ENCODE measurements at places on chromosomes 5 and 9.
A peak's percentile ranks its signal among the peaks of the same experiment; 100 is the strongest.

DNA sequence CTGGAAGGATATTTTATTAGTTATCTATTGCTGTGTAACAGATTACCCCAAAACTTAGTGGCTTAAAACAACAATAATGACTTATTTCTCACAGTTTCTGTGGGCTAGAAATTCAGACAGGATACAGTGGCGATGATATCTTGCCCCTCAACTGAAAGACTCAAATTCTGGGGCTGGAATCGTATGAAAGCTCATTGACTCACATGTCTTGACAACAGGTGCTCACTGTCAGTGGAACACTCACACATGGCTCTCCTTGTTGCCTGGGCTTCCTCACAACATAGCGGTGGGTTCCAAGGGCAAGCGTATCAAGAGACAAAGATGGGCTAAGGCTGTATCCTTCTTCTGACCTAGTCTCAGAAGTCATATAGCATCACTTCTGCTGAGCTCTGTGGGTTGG is 3.7 kb upstream of the GNPDA1 start:
- no peak for DNase-seq

- no peak for DNase-seq
These were observed 83.4 kb downstream of the ADRB2 start for GRCh38 chr5:148909766-148910165.

GRCh38 chr5:113140837-113141671 is 164.5 kb downstream of the DCP2 start:
- no peak for DNase-seq

DNA sequence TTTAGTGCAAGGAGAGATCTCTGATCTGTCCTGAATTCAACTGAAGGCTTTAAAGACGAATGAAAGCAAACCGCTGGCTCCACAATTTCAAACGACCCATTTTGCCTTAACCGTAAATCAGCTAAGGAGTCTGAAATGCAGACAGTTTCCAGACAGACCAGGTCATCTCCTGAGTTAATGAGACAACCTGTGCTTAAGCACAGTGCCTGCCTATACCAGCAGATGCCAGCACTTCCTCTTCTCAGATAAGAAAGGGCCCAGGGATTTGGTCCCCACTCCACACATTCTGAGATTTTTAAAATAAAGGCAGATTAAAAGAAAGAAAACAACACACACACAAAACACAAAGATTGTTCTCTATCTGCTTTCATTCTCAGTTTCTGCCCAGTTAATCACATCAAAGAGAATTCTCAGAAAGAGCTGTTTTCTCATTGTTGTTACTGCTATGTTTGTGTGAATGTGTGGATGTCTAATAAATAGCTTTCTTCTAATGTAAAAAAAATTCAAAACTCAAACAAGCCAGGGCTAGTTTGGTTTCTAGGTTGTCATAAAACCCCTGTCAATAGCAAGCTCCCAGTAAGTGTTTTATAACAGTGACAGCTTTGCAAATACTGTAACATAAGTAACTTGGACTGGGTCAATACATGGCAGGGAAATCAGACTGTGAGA is 157.7 kb upstream of the SLC24A2 start:
- no peak for DNase-seq

GRCh38 chr5:145793574-145793973 is 41.6 kb downstream of the PRELID2 start:
- no peak for DNase-seq

GRCh38 chr9:131214286-131214856 is 61.9 kb downstream of the FAM78A start:
- DNase-seq: no peak

DNA sequence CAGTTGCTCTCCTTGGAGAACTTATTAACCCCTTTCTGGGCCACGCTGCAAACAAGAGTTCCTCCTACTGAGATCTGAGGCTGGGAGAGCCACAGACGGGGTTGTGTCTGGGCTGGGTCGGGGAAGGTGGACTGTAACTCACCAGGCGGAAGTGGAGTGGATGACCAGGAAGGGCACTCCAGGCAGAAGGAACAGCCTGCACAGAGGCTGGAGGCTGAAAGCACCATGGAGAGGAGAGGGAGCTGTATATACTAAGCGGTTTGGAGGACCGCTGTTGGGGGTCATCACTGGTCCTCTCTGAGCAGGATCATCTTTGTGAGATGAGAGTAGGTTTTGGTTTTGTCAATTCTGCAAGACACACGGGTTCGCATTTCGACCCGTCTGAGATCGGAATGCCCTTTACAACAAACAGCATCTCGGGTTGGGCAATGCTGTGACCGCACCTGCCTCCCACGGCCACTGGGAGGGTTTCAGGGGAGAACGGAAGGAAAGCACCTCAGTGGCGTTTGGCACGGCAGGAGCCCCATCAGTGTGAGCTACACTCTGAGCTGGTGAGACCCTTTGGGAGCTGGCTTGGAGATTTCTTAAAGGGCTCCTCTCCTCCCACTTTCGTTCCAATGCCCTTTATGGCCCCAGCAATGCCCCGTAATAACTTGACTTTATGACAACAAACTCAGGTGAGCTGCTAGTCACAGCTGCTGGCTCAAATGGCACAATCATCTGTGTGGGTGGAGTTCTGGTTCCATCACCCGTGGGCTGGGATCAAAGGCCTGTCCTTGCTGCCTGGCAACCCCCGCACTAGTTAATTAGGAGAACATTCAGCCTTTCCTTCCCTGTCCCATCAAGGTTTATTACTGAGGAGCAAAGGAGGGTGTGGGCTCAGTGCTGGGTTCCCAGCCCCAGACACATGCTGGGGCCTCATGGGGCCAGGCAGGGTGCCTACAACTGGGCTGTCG is 18.7 kb upstream of the NEURL1B start:
- DNase-seq: no peak

DNA sequence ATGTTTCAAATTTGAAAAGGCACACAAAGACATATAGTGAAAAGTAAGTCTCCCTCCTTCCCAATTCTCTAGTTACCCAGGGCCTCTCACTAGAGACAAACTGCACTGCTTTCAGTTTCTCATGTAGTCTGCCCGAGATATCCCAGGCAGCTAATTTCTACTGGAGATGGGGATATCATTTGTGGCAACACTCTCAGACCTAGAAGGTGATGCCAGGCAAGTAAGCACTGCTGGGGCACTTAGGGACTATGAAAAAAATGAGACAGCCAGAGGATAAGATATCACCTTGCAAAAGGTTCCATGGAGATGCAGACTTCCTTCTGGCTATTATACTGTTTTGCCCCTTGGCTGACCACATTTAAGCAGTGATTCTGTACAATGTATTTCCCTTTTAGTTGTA is 12.6 kb downstream of the SIL1 start:
- no peak for DNase-seq

DNA sequence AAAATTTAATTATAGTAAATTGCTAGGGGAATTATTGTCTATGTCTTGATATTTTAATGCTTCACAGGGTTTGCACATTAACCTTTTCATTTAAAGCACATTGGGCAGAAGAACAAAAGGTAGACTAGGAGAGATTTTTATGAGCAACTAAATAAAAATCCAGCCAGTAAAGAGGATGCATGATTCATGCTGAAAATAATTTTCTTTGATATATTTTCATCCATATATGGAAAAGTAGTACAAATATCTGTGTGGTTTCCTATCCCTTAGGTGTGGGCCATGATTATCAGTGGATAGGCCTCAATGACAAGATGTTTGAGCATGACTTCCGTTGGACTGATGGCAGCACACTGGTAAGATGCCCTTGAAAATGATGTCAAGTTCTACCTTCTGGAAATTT is 83.1 kb downstream of the VCAN start:
- no peak for DNase-seq

DNA sequence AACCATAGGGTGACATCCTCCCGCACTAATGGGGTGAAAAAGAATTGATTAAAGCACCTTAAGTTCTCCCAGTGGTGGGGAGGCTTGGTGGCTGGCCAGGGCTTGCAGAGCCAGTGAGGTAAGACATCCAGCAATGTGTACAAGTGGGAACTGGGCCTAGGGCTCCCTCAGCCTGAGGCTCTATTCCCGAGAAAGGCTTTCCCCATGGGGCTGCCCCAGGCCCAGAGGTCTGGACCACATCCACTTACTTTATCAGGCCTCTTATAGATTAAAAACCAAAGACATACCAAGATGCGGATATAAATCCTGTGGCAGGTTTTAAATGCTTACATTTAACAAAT is 35.3 kb downstream of the C5orf15 start:
- DNase-seq: no peak

- no peak for DNase-seq
These were observed 5.9 kb downstream of the SSNA1 start for GRCh38 chr9:137194388-137194787.

- peak; percentile 85 for DNase-seq
These were observed at the start of gene SH3PXD2B for GRCh38 chr5:172454358-172455086. TSS of gene SH3PXD2B (minus strand) at chr5:172454525. CDS start at chr5:172454352, 173 bp downstream.

- DNase-seq: peak; percentile 41
These were observed 55.8 kb upstream of the SMARCA2 start for GRCh38 chr9:1959371-1959770.

GRCh38 chr5:94470802-94471201 is 147.6 kb downstream of the KIAA0825 start:
- no peak for DNase-seq

DNA sequence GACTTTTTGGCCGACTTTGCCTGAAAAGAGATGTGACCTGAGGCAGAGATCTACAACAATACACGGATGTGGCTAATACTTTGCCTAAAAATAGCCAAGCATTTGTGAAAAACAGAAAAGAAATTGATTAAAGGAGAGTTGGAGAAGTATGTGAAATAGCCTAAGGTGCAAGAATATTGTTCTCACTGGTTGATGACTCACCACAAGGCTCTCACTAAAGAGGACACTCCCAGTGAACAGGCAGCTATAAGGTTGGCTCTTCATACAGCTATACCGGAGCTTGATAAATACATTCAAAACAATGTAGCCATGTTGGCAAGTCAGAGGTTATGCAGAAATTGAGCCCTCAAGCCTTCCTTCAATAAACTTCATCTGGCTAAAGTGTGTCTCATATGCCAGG is 317.2 kb upstream of the GRAMD2B start:
- no peak for DNase-seq

GRCh38 chr5:18797222-18797621 is 1163.0 kb downstream of the TAF11L14 start:
- DNase-seq: no peak

- no peak for DNase-seq
These were observed 171.6 kb upstream of the PPP2R2B start for GRCh38 chr5:147050172-147050571.

DNA sequence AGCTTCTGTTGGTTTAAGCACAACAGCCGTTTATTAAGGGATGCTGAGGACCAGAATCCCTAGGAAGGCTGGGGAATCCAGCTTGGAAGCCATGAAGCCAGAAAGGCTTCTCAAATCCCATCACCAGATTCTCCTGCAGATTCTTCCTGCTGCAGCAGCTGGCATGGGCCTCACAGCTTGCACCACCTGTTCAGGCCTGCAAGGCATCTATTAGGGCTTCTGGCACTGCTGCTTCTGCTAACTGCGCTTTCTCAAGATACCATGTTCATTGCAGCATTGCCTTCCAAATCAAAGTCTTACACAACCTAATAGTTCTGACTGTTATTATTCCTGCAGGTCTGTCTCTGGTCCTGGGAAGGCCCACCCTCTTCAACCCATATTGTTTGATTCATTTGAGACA is 51.2 kb upstream of the ZNF366 start:
- peak; percentile 44 for DNase-seq

GRCh38 chr5:165405340-165405739 is 1899.9 kb downstream of the MAT2B start:
- DNase-seq: no peak

GRCh38 chr9:81767921-81768320 is 78.6 kb upstream of the TLE1 start:
- DNase-seq: no peak

- DNase-seq: no peak
These were observed 41.1 kb upstream of the GADD45G start for GRCh38 chr9:89563571-89564345.

- no peak for DNase-seq
These were observed 35.8 kb downstream of the PPIC start for GRCh38 chr5:123000731-123001130.

- no peak for DNase-seq
These were observed 21.3 kb downstream of the NAIF1 start for GRCh38 chr9:128045831-128046230.
